Activated naive CD4-positive, alpha-beta T cell treated with anti-CD3 and anti-CD28 coated beads, Interleukin-2, amount 10 ng/mL, durations not matched to agents 5 hours and 36 hours (primary cell): ENCODE measurements at places on chromosomes 5 and 9. TPM values are rescaled to one million over a fixed set of nuclear protein-coding genes. Genes with fewer than 3 reads are reported as not detected.

ZNF484 gene
- 12.1 TPM for total RNA-seq

GPX8 gene
- total RNA-seq = not detected

SH2D3C gene
- total RNA-seq = 70.4 TPM

SPACA9 gene
- total RNA-seq = 1.3 TPM

HK3 gene
- 0.18 TPM for total RNA-seq
